Uterus (tissue), 4 donors: ENCODE measurements at places on chromosomes 16 and 17. TPM values are rescaled to one million over a fixed set of nuclear protein-coding genes. Genes with fewer than 3 reads are reported as not detected.

GRCh38 chr17:45149669-45150664 is 1.7 kb downstream of the HEXIM1 start:
- peak overlapping the region; percentile 99 for H3K27ac ChIP-seq
- H3K36me3 ChIP-seq, result no peaks in the 10 kb centered on the region
- peak; percentile 75 for DNase-seq
- peak overlapping the region; percentile 71 for H3K4me3 ChIP-seq

- no peaks in the 10 kb centered on the region for H3K36me3 ChIP-seq
- H3K4me3 ChIP-seq, result no peak overlapping the region
- DNase-seq, result no peak
- peaks cover 8% of the 10 kb centered on the region for H3K4me1 ChIP-seq
- H3K27ac ChIP-seq, result no peak overlapping the region
- no peaks in the 10 kb centered on the region for H3K27me3 ChIP-seq
Observed at GRCh38 chr17:15941781-15942180, 3.1 kb upstream of the ADORA2B start.

PIRT gene
- total RNA-seq, result 0.97 TPM

DNA sequence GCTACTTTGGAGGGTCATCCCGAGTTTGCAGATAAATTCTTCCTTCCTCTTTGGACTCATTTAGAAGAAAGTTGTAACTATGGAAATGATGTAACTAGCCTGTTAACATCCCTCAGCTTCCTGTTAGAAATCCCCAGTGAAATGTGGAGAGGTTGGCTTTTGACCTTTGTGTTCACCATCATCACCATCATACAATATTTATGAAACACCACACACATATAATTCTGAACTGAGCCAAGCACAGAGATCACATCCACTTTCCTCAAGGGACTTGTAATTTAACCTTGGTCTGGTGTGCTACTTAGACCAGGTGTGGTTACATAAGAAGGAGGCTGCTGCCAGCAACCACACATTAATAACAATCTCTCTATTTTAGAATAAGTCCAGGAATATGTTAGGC is 2.5 kb downstream of the CAPNS2 start:
- no peaks in the 10 kb centered on the region for H3K36me3 ChIP-seq
- no peak overlapping the region for H3K4me3 ChIP-seq
- H3K27me3 ChIP-seq, result no peaks in the 10 kb centered on the region
- H3K27ac ChIP-seq, result no peak overlapping the region
- H3K4me1 ChIP-seq, result no peaks in the 10 kb centered on the region
- no peak for DNase-seq

DNA sequence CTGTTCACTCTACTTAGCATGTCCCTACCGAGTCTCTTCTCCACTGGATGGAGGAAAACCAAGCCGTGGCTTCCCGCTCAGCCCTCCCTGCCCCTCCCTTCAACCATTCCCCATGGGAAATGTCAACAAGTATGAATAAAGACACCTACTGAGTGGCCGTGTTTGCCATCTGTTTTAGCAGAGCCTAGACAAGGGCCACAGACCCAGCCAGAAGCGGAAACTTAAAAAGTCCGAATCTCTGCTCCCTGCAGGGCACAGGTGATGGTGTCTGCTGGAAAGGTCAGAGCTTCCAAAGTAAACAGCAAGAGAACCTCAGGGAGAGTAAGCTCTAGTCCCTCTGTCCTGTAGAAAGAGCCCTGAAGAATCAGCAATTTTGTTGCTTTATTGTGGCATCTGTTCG is 2.8 kb upstream of the LPCAT2 start:
- H3K4me3 ChIP-seq, result no peak overlapping the region
- no peak for DNase-seq
- peaks cover 4% of the 10 kb centered on the region for H3K4me1 ChIP-seq
- H3K27ac ChIP-seq, result no peak overlapping the region
- H3K27me3 ChIP-seq, result no peaks in the 10 kb centered on the region
- H3K36me3 ChIP-seq, result no peaks in the 10 kb centered on the region

- no peaks in the 10 kb centered on the region for H3K4me1 ChIP-seq
- H3K4me3 ChIP-seq, result no peak overlapping the region
- peak; percentile 65 for DNase-seq
- no peaks in the 10 kb centered on the region for H3K27me3 ChIP-seq
- H3K36me3 ChIP-seq, result no peaks in the 10 kb centered on the region
Observed at GRCh38 chr17:21689604-21690003, 2.7 kb upstream of the KCNJ18 start.

DNA sequence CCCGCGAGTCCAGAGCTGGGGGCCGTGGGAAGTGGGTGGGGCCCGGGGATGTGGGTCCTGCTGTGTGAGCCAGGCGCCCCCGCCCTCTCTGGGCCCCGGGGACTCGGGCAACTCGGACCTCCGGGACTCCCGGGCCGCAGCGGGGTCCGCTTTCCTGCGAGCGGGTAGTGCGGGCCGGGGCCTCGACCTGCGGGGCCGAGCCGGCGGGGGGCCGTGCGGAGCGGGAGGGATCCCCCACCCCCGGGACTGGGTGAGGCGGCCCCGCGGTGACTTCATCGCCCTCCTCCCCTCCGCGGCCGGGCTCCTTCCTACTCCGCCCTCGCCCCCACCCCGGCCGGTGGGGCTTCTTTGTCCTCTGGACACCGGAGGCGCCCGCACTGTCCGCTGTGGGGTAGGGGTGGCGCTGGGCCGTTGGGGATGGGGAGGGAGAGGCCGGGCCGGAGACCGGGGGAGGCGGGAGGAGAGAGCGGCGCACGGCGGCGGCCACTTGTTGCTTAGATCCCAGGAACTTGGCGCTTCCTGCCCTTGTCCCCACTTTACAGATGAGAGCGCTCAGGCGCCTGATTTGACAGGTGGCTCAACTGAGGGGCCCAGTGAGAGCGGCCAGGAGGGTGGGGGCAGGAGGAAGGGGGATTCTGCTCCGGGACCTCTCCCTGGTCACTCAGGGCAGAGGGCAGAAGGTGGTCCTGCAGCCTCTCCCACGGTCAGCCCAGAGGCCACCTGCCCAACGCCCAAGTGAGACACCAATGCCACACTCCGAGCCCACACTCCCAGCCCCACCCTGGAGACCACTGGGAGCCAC is 874 bp downstream of the CMTM3 start:
- peak overlapping the region; percentile 96 for H3K27ac ChIP-seq
- no peaks in the 10 kb centered on the region for H3K4me1 ChIP-seq
- no peaks in the 10 kb centered on the region for H3K36me3 ChIP-seq
- DNase-seq, result peak; percentile 67

- no peaks in the 10 kb centered on the region for H3K36me3 ChIP-seq
- H3K27ac ChIP-seq, result peak overlapping the region; percentile 93
- peak overlapping the region; percentile 71 for H3K4me3 ChIP-seq
- H3K27me3 ChIP-seq, result no peaks in the 10 kb centered on the region
- peaks cover 10% of the 10 kb centered on the region for H3K4me1 ChIP-seq
Observed at GRCh38 chr17:80260069-80260535, 550 bp upstream of the RNF213 start.

GRCh38 chr17:59492091-59492451 is 73.3 kb upstream of the DHX40 start:
- H3K27ac ChIP-seq, result no peak overlapping the region
- no peaks in the 10 kb centered on the region for H3K27me3 ChIP-seq
- no peak overlapping the region for H3K4me3 ChIP-seq

VTN gene
- total RNA-seq, result not detected
